ENCODE measurements at places on chromosomes 1 and 21.

DNA sequence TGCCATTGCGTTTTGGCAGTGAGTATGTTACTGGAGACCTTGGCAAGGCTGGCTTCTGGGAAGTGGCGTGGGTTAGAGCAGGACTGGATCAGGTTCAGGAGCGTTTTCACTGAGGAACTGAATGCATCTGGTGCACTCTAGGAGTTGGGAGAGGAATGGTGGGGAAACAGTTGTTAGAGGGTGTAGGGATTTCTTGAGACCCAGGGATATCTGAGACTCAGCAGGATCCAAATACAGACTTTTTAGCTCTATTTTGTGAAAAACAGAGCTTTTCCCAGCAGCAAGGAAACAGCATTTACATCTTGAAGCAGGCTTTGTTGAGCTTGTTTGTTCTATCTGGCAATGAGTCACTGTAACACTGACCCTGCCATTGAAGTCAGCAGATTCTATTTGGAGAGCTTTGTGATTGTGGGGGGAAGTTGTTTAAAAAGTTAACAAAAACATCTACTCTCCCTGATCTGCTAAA is 56.9 kb upstream of the NRIP1 start:
- DNase-seq: peak; percentile 14

GRCh38 chr1:116914667-116915066 is 5.0 kb downstream of the PTGFRN start:
- DNase-seq: no peak

DNA sequence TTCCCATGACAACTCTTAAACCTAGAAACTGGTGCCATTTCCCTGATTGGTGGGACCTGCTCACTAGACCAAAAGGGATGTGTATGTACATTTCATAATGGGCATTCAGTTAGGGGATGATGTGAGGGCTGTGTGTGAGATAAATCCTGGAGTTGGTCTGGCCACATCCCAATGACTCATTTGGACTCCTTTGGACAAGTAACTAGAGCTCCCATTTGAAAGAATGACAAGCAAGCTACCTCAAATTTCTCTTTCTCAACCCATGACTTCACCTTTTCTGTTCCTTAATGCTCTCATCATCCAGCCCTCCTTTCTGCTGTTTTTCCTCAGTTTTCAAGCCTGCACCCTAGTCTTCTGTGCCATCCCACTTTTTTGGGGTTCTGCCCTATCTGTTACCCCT is 27.9 kb downstream of the EBNA1BP2 start:
- peak; percentile 5 for DNase-seq

GRCh38 chr1:16091296-16091695 is 17.8 kb upstream of the FAM131C start:
- no peak for DNase-seq

DNA sequence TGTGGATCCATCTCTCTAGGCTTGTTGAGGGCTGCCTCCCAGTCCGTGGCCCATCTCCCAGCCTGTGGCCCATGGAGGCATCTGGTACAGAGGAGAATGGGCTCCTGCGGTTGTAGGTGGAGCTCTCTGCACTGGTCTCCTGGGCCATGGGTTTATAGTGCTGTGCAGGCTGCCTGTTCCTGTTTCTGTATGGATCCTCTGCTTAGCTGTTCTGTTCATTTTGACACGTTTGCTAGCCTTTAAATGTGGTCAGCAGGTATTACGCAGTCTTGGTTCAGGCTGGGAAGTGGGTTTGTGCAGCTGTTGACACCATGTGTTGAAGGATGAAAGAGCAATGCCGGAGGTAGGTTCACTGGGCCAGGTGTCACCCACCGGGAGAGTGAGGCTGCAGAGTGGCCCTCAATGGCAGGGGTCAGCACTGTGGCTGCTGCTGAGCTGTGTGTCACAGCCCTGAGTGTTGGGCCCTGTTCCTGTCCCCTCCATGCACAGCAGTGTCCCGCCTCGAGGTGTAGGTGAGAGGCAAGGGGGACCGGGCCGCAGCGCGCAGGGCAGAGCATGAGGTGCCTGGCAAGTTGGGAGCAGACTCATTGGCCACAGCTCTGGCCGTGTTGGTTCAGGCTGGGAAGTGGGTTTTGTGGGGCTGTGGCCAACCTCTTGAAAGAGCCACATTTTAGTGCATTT is 39.0 kb downstream of the SNAP47 start:
- DNase-seq: no peak

DNA sequence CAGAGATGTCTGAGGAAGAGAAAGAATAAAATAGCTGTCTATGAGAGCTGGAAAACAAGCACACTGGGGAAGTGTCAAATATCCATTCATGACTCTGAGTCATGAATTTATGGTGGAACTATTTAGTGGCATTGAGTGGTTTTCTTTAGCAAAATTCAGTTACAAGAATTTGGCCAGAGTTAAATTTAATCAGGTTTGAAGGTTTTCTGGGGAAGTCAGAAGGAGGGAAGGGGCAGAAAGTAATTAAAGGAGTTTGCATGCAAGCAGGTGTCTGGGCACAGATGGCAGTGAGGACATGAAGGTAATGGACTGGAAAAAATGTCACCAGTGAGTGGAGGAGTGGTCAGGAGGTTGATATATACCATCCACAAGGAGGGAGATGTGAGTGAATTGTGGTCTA is 121.9 kb upstream of the IVNS1ABP start:
- peak; percentile 15 for DNase-seq

DNA sequence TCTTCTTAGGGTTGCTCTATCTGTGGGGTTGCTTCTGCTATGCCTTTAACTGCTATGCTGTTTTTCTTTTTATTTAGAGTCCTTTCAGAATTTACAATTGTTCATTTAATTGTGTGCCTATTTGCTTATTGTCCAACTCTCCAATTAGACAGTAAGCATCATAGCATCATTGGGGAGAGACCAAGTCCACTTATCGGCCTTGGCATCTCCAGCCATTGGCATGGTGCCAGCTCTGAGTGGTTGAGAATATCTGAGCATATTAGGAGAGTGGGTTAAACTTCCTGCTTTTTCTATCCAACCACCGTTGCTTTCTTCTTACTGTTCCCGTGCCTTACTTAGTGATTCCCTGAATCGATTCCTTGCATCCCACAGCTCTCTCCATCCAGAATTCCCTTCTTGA is 535.0 kb downstream of the AJAP1 start:
- DNase-seq: no peak

- DNase-seq: no peak
These were observed 117.9 kb downstream of the AKT3 start for GRCh38 chr1:243731974-243732625.
